SJSA1 (cell line): ENCODE measurements at places on chromosomes 6 and 20.

DNA sequence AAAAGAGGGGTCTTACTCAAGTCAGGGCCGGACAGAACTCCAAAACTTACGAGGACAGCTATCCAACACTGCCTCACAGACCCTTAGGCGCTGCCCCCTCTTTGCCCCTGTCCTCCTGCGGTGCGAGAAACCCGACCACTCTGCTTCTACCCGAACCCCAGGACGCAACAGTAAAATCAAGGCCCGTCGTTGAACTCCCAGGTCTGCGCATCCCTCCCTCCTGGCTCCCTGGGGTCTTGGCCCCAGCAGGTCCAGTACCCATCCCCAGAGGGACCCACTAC lies 6.4 kb downstream of the OLIG3 start:
- no peak overlapping the region for H3K4me3 ChIP-seq
- no peak overlapping the region for H3K27ac ChIP-seq
- H3K36me3 ChIP-seq, result no peaks in the 10 kb centered on the region
- H3K4me1 ChIP-seq, result no peaks in the 10 kb centered on the region
- no peak for DNase-seq

GRCh38 chr6:36893976-36894932 lies 8.5 kb downstream of the C6orf89 start:
- H3K36me3 ChIP-seq, result peaks cover 29% of the 10 kb centered on the region
- no peak overlapping the region for H3K4me3 ChIP-seq
- H3K27ac ChIP-seq, result no peak overlapping the region
- H3K27me3 ChIP-seq, result no peaks in the 10 kb centered on the region
- H3K4me1 ChIP-seq, result no peaks in the 10 kb centered on the region

GRCh38 chr20:50980851-50981713 lies 22.5 kb downstream of the MOCS3 start:
- DNase-seq, result peak; percentile 65
- H3K36me3 ChIP-seq, result no peaks in the 10 kb centered on the region
- H3K27me3 ChIP-seq, result no peaks in the 10 kb centered on the region
- no peak overlapping the region for H3K4me3 ChIP-seq
- H3K4me1 ChIP-seq, result peaks cover 29% of the 10 kb centered on the region

DNA sequence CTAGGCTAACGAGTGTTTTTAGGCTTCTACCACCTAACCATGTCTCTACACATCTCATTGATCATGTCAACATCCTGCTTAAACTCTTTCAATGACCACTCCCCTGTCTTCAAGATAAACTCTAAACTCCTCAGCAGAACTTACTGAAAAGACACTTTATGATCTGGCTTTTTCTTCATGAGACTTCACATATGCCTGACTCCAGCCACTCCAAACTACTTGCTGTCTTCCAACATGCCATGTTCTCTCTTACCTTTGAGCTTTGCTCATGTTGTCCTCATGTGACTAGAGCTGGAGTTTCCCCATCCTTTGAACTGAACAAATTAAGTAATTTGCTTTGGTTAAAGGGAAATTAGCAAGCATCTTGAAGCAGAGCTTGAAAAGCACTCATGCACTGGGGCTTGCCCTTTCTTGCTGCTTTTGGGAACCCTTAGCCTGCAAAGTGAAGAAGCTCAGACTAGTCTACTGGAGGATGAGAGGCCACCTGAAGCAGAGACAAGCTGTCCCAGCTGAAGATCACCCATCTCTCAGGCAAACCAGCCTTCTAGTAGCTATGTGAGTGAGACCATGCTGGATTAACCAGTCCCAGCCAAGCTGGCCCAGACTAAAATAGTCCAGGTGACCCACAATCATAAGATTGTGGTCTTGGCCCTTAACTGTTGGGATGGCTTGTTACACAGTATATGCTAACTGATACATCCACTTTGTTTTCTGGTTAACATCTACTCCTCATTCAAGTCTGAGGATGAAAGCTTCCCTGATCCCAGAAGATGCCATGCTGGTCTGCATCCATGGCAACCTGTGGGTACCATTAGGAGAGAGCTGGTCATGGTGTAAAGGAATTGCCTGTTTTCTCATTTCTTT lies 235.8 kb downstream of the GMPR start:
- no peak overlapping the region for H3K4me3 ChIP-seq
- H3K4me1 ChIP-seq, result peaks cover 38% of the 10 kb centered on the region
- peaks cover 9% of the 10 kb centered on the region; the same call in 1 of the 2 replicates for H3K36me3 ChIP-seq

DNA sequence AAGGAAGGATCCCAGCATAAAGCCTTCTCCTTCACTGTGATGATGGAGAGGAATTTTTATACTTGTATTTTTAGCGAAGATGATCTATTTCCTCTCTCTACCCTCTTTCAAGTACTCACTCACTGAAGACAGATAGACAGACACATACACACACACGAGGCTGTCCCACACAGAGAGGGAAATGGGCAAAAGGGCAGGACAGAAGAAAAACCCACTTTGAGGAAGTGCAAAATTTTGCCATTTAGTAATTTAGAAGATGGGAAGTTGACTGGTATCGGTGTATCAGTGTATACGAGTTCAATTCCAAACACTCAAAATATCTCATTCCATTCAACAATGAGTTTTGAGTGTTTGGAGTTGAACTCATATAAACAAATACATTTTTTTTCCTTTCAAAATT lies 30.9 kb downstream of the HEBP2 start:
- H3K27ac ChIP-seq, result 0 out of 2 replicates have a peak overlapping the region, but pooled peaks have one; percentile 17
- peaks cover 5% of the 10 kb centered on the region for H3K4me1 ChIP-seq
- H3K27me3 ChIP-seq, result no peaks in the 10 kb centered on the region
- peaks cover 20% of the 10 kb centered on the region for H3K36me3 ChIP-seq
- H3K4me3 ChIP-seq, result no peak overlapping the region

- no peak overlapping the region for H3K27ac ChIP-seq
- no peak overlapping the region for H3K4me3 ChIP-seq
- H3K36me3 ChIP-seq, result no peaks in the 10 kb centered on the region
- H3K27me3 ChIP-seq, result no peaks in the 10 kb centered on the region
- no peak for DNase-seq
- H3K4me1 ChIP-seq, result peaks cover 20% of the 10 kb centered on the region
Measured at GRCh38 chr6:129750360-129750759, 40.4 kb upstream of the ARHGAP18 start.

DNA sequence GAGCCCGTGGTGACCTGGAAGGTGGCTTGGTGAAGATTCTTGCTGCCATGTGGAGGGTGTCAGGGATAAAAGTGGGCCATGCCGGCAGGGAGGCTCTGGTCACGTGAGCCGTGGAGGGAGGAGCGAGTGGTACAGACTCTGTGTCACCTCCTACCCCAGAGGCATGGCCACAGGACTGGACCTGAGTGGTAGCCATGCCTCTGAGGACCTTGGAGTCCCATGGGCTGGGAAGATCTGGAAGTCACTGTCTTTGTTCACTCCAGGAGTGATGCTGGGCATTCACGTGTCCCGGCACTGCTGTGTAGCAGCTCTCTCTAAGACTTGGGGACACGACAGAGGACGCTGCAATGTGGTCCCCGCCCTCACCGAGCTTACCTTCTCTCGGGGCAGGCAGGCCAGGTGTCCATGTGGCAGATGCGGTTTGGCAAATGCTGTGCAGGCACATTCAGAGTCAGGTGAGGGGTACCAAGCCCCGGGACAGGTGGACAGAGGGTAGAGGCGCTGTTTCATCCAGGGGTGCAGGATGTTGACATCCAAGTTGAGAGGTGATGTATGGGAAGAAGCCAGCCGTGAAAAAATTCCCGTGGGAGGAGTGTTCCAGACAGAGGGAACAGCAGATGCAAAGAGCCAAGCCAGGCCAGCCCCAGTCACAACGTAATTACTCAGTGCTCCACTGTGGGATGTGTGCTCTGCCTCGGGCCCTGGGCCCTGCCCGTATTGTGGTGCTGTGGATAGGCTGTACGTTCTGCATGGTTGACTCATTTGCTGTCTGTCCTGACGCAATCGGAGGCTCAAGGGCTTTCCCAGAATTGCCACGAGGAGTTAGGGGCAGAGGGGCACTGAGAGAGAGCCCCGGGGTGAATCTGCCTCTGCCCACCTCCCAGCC lies 307.8 kb downstream of the TAF4 start:
- H3K4me1 ChIP-seq, result 0 out of 2 replicates have a peak, but pooled peaks cover 3% of the 10 kb centered on the region
- H3K27ac ChIP-seq, result no peak overlapping the region
- H3K36me3 ChIP-seq, result no peaks in the 10 kb centered on the region
- peaks cover 23% of the 10 kb centered on the region for H3K27me3 ChIP-seq
- H3K4me3 ChIP-seq, result no peak overlapping the region
- DNase-seq, result no peak

DNA sequence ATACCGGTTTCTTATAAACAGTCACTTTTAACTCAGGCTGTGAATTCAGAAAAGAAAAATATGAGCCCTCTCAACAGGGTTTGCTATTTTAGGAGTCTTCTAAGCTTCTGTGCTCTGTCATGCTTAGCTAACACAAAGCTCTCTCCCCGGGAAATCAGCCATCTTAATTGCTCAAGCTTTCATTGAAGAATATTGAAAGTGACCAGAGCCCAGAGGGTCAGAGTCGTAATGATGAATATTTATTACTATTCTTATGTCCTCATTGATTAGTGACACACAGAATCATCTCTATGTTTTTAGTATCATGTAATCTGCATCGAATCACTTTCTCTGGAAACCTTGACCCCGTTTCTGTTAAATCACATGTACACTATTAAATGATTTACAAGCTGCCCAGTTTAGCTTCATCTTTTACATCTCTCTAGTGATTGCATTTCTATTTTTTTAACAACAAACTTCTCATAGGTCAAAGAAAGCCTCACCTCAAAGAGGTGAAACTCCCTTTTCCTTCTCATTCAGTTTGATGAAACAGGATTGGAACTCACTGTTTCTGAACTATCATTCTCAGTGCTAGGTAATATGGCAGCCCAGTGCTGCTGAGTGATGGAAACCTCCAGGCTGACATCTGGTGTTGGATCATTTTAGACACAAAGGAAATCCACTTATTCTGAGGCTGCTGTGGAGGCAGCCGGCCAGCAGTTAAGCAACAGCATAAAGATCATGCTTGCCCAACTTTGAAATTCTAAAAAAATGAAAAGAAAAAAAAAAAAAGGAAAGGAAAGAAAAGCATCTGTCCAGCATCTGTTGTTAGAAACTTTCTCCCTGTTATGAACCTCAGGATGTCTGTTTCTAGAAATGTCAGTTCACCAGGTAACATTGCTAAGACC lies 96.3 kb downstream of the RFPL4B start:
- no peak overlapping the region for H3K4me3 ChIP-seq
- no peaks in the 10 kb centered on the region for H3K36me3 ChIP-seq
- H3K27me3 ChIP-seq, result no peaks in the 10 kb centered on the region
- no peak for DNase-seq
- H3K4me1 ChIP-seq, result no peaks in the 10 kb centered on the region

- DNase-seq, result no peak
- no peak overlapping the region for H3K27ac ChIP-seq
- peaks cover 20% of the 10 kb centered on the region; the same call in 1 of the 2 replicates for H3K27me3 ChIP-seq
- no peaks in the 10 kb centered on the region for H3K36me3 ChIP-seq
- H3K4me3 ChIP-seq, result no peak overlapping the region
Measured at GRCh38 chr20:1526310-1526709, 31.2 kb downstream of the SIRPD start.

- DNase-seq, result no peak
- no peak overlapping the region for H3K27ac ChIP-seq
- no peaks in the 10 kb centered on the region for H3K4me1 ChIP-seq
- no peak overlapping the region for H3K4me3 ChIP-seq
- no peaks in the 10 kb centered on the region for H3K27me3 ChIP-seq
Measured at GRCh38 chr6:74654296-74654695, 551.6 kb downstream of the COL12A1 start.

- H3K27me3 ChIP-seq, result no peaks in the 10 kb centered on the region
- DNase-seq, result no peak
- no peak overlapping the region for H3K27ac ChIP-seq
- peaks cover 19% of the 10 kb centered on the region for H3K4me1 ChIP-seq
- H3K4me3 ChIP-seq, result peak overlapping the region; percentile 97
Measured at GRCh38 chr6:138690975-138691594, 82.5 kb upstream of the CCDC28A start.
